CD4-positive, alpha-beta T cell treated with Interleukin-2 at 100 ng/mL for 4 hours (primary cell): ENCODE measurements at places on chromosomes 7 and 10.

DNA sequence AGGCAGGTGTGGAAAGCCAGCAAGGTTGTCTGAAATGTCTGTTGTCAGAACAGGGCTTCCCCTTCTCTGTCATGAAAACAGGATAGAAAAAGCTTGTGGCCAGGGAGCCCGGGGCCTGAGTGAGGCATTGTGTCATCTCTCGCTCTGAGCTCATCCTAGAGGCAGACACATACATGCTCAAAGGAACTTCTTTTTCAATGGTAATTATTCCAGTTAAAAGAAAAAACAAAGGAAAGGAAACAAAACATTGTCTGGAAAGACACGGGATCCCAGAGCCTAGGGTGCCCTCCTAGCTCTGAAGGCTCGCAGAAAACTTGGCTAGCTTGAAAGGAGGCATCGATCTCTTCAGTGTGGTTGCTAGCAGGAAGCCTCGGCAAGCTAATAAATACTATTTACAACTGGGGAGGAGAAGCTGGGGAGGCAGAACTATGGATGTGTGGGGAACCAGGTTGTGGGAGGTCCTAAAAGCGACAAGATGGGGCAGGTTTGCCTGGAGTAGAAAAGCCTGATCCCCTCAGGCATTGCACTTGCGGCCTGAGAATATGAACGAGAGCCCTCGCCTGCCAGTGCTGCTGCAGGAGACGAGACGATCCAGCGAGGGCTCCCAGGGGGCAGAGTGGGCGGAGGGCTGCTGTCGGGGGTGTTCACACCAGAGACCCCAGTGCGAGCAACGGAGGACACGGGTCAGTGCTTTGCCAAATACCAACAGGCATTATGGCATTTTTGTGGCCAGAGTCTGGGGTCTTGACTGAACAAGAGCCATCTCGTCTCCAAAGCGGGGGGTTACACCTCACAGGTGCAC, 32.8 kb upstream of the DGKI start:
- DNase-seq, result no peak

- DNase-seq, result no peak
Observed at GRCh38 chr10:70354556-70354955, 27.9 kb downstream of the LRRC20 start.

DNA sequence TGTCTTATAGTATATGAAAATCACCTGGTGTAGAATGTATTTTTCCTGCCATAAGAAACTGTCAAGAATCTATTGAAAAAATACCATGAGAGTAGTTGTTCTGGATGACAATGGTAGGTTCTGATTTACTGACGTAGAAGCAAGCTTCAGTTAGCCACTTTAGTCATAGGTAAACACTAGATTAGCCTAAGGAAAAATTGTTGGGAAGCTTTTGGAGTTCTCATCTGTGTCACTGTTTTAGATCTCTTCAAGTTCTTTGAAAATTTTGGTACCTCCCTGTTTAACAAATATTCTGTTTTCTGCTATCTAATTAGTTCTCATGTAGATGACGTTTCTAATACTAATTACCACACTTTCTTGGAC, 131.8 kb downstream of the ADK start:
- no peak for DNase-seq

- no peak for DNase-seq
Observed at GRCh38 chr10:74755273-74755672, 71.1 kb upstream of the KAT6B start.

GRCh38 chr7:156050636-156051569, 238.6 kb upstream of the SHH start:
- DNase-seq, result no peak

DNA sequence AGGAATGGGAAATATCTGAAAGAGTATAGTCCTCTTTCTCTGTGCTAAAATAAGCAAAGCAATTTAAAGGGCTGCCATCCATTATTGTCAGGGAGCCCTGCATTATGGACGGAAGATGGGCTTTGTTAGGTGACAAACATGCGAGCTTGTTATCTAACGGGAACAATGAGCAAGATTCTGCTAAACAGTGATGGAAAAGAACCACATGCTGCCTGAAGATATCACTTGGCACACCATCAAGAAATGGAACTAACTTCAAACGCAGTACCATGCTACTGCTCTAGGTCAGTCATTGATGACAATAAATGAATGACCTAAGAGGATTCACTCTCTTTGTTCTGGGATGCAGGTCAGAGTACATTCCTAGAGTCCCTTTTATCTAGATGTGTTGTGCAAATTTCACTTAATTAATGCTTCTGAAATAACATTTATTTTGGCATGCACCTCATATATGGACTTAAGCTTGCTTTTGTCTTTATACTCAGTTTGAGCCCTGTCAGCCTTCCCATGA, 175.7 kb upstream of the PTN start:
- DNase-seq, result no peak

- DNase-seq, result no peak
Observed at GRCh38 chr10:12689893-12690292, 311.6 kb downstream of the CCDC3 start.

DNA sequence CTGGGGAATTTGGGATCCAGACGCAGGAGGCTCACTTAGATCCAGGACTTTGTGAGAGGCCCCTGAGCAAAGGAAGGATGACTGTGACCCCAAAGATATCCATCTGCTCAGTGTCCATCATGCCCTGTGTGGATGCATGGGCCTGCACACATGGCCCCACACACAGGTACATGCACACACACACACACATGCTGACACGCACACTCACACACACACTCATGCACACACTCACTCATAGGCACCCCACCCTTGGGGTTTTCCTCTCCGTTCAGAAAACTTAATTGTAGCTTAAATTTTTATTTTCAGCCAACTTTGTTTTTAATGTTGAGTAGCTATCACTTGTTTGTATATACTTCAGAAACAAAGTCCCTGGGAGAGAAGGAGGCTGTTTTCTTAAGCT, 93.6 kb upstream of the PPIF start:
- no peak for DNase-seq

- DNase-seq, result no peak
Observed at GRCh38 chr10:86204421-86205305, 161.9 kb downstream of the GRID1 start.

DNA sequence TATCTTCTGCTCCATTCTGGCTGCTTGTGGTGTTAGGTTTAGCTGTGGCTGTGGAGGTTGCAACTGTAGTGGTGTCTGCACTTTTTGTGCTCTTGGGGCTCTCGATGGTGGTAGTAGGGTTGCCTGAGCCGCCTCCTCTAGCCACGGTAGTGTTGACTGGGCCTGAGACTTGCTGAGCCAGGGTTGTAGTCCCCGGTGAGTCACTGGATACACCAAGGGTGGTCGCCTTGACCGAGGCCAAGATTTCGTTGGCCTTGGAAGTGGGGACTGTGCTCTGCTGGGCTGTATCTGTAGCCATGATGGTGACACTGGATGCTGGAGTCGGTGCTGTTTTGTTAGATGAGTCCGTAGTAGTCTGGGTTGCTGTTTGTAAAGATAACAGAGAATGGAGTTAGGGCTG, 45.4 kb downstream of the PODXL start:
- no peak for DNase-seq

DNA sequence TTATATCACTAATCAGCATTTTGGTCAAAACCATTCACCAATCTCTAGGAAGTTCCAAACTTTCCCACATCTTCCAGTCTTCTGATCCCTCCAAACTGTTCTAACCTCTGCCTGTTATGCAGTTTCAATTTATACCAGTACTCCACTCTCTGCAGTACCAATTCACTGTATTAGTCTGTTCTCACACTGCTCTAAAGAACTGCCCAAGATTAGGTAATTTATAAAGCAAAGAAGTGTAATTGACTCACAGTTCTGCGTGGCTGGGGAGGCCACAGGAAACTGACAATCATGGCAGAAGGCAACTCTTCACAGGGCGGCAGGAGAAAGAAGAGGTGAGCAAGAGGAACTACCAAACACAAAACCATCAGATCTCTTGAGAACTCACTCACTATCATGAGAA, 374.9 kb downstream of the SORCS1 start:
- no peak for DNase-seq

DNA sequence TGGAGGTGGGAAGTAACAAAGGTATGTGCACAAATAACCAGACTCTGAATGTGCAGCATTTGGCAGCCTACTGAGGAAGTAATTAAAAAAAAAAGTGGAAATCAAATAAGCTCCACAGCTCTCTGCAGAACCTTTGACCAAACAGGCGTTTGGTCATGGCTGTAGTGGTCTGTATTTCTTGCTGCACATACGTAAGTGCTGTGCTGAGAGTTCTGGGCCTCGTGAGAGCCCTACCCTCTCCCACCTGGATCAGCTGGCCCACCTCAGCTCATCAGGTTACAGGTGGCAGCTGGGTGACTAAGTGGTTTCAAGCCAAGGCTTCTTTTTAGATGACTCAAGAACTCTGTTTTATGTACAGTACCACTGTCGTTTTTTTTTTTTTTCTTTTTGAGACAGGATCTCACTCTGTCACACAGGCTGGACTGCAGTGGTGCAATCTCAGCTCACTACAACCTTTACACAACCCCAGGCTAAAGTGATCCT, 178.2 kb upstream of the KLF6 start:
- peak; percentile 13 for DNase-seq

DNA sequence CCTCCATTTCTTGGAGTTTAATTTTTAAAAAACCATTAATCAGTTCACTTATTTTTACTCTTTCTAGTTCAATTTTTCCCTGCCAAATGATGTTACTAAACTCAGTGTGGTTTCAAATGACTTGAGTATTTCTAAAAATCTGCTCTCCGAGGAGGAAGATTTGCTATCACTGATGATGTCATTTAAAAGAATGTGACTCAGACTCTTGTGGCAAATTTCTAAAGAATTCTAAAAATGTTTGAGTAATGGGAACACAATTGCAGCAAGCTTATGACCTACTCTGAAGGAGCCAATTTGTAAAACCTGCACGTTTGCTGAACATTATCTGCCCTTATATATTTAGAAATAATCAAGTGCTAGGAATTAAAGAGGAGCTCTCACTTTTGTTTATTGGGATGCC, 88.6 kb downstream of the SPAG6 start:
- peak; percentile 32 for DNase-seq

DNA sequence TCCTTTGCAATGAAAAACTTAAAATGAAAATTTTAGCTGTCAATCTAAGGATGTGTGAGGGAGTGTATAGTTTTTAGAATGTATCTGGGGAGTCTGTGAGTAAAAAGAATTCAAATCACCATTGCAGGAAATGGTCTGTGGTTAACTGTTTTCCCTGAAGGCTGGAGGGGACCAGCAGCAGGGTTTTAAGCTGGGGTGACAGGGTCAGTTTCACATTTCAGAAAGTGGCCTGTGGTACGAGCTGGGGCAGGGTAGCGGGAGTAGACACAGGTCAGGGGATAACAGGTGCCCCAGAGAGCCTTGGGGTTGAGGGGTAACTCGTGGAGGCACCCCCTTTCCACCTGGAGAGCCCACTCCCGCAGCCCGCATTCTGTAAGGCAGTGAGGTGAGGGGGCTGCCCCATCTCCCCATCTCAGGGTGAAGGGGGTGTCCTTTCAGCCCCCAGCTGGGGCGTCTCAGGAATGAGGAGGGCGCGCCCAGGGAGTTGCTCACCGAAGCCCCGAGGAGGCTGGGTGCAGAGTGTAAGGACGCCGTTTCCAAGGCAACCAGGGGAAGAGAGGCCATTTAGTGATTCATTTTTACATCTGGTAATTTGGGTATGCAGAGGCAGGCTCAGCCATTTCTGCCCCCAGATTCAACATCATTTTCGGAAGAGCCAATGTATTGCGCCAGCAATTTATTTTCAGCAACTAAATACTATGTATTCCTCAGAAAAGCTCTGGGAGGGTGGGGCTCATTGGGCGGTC, 168.9 kb downstream of the SLIT1 start:
- no peak for DNase-seq

GRCh38 chr7:99362801-99363200, 11.7 kb upstream of the ARPC1B start:
- no peak for DNase-seq

GRCh38 chr7:148434181-148434757, 156.3 kb upstream of the C7orf33 start:
- DNase-seq, result no peak

- no peak for DNase-seq
Observed at GRCh38 chr7:100035876-100036275, 13.7 kb upstream of the ZSCAN21 start.

DNA sequence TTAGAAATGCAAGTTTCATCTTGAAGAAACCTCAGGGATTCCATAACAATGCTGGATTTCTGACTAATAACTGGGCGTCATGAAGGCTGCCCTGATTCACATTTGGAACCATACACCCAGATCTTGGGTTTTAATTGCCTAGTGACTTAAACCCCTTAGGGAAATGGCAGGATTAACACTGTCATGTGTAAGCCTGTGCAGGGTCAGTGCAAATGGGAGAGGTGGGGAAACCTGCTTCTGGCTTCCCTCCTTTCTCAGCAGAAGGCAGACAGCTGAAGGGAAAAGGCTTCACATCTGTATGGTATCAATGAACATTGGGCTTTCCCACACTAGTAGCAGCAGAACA, 364.2 kb downstream of the ANKRD30A start:
- DNase-seq, result no peak

- no peak for DNase-seq
Observed at GRCh38 chr7:120467676-120468075, 194.7 kb downstream of the KCND2 start.

GRCh38 chr7:127873151-127873550, 158.1 kb downstream of the LRRC4 start:
- DNase-seq, result no peak

- no peak for DNase-seq
Observed at GRCh38 chr7:84393786-84394185, 199.2 kb upstream of the SEMA3A start.

DNA sequence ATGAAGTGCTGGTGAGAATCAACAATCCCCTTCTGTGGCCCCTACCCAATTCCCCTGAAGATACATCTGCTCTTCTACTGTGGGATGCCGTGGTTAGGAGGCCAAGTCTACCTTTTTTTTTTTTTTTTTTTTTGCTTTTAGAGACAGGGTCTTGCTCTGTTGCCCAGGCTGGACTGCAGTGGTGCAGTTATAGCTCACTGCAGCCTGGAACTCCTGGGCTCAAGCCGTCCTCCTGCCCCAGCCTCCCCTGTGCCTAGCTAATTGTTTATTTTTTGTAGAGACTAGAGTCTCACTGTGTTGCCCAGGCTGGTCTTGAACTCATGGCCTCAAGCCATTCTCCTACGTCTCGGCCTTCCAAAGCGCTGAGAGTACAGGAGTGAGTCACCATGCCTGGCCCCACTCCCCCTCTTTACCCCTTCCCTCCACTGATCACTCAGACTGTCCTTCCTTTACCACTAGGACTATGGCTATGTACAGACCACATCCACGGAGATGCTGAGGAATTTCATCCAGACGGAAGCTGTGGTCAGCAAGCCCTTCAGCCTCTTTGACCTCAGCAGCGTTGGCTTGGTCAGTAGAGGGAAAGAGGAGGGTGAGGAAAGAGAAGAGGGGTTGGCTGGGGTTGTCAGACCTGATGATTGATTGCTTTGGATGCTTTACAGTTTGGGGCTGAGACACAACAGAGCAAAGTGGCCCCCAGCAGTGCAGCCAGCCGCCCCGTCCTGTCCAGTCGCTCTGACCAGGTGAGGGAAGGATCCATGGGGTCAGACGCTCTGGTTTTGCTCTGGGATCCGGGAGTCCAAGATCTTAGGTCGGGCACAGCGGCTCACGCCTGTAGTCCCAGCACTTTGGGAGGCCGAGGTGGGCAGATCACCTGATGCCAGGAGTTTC, 1.8 kb downstream of the AP4M1 start:
- no peak for DNase-seq
